ENCODE measurements at places on chromosomes 7 and 10.

GRCh38 chr10:122301811-122302115 lies 30.7 kb downstream of the BTBD16 start:
- DNase-seq = no peak

- no peak for DNase-seq
These were observed 74.0 kb upstream of the VWDE start for GRCh38 chr7:12477620-12478019.

DNA sequence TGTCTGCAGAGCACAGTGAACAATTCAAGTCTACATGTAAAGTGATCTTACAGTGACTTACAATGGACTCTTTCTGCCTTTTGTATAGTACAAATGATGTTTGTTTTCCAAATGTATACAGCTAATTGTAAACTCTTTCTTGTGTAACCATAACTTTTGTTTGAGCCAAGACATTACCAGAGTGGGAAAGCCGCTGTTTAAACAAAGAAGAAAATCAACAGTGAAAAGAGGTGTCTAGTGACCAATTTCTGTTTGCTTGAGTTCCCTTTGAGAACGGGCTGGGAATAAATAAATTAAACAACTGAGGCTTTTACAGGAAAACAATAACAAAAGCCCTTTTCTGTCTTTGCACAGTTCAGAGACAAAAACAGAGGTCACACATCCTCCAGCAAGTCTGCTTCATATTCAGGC lies 1163.4 kb downstream of the CNTNAP2 start:
- DNase-seq = no peak

GRCh38 chr10:13352519-13352918 lies 4.4 kb upstream of the SEPHS1 start:
- no peak for DNase-seq

- DNase-seq = no peak
These were observed 167.8 kb upstream of the IMMP2L start for GRCh38 chr7:111730057-111730456.

DNA sequence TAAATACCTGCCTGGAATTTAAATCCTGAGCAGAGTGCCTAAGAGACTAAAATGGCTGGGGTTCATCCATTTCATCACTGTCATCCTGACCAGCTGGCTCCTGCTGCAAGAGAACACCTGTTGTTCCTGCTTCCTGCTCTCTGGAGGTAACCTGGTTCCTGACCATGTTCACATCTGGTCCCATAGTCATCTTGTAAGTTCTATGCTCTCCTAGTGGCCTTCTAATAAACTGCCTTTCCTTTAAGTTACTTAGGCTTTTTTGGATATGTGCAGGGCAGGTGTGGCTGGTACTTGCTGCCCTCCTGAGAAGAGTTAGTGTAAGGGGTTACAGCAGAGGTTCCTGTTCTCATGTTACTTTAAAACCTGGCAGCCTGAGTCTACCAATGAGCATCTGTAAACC lies 80.0 kb downstream of the NRCAM start:
- no peak for DNase-seq

- no peak for DNase-seq
These were observed 47.6 kb downstream of the PDGFA start for GRCh38 chr7:471866-472639.

DNA sequence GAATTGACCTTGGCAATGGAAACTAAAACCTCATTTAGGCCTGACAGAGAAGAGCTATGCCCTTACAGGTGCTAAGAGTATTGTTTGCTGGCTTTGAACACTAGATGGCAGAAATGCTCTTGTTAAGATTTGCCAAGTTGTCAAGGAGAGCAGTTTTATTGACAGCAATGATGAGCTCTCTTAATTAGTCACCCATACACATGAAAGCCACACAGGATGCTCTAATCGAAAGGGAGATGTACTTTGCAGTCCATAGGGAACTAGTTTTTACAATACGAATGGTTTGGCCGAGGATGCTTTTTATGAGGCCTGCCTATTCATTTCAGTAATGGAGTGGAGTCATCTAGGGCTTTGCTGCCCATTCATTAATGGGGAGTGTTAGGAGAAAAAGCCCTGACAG lies 45.4 kb upstream of the MBL2 start:
- DNase-seq = no peak

- DNase-seq = no peak
These were observed 34.5 kb downstream of the DNMBP start for GRCh38 chr10:99975106-99975829.

DNA sequence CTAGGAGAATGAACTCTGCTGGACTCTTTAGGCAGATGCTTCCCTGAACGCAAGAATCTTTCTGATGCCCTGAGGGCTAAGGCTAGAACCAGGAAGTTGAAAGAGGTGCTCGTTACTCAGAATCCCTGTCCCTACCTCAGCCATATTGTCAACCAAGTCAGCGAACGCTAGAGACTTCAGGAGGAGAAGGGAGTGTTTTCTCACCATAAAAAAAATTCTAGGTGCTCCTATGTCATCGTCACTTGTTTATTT lies 359.4 kb downstream of the PRPF18 start:
- no peak for DNase-seq

GRCh38 chr10:30353851-30354250 lies 4.8 kb upstream of the MTPAP start:
- DNase-seq = no peak

DNA sequence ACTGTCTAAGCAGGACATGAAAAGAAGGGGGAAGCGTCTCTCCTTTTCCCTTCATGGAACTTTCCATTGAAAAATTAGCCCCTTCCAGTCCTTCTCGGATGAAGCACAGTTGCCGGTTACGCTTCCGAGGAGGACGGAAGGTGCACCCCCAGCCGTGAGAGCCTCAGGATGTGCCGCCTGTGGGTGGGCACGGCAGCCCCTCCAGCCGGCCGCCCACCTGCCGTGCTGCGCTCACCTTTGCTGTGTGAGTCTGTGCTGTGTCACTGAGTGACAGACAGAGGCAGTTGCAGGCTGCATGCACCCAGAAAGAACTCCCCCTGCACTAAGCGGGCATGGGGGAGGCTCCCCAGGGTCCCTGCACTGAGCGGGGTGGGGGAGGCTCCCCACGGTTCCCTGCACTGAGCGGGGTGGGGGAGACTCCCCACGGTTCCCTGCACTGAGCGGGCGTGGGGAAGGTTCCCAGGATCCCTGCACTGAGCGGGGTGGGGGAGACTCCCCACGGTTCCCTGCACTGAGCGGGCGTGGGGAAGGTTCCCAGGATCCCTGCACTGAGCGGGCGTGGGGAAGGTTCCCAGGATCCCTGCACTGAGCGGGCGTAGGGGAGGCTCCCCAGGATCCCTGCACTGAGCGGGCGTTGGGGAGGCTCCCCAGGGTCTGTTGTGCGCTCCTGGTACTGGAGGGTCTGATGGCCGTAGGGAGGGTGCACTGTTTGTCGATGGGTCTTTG lies 74.2 kb downstream of the DNAJB6 start:
- DNase-seq = no peak

DNA sequence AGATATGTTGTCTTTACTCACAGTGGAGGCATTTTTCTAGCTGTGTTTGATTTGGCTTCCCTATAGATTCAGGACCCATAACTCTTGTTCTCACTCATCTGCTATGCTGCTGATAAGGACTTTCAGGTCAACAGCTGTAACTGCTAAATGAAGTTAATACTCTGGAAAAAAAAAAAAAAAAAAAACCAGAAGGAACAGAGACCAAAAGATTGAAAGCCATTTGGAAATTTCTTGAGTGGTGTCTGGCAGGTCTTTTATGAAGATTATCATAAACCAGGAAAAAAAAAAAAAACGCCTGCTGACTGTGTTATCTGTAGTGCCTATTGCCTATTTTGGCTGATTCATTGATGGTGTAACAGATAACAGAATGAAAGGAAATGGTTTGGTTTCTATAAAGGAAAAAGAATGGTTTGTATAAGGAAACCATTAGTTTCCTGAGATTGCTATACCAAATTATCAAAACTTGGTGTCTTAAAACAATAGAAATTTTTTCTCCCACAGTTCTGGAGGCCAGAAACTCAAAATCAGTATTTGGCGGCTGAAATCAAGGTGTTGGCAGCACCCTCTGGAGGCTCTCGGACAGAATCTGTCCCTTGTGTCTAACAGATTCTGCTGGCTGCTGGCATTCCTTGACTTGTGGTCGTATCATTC lies 60.5 kb upstream of the BET1 start:
- DNase-seq = no peak

DNA sequence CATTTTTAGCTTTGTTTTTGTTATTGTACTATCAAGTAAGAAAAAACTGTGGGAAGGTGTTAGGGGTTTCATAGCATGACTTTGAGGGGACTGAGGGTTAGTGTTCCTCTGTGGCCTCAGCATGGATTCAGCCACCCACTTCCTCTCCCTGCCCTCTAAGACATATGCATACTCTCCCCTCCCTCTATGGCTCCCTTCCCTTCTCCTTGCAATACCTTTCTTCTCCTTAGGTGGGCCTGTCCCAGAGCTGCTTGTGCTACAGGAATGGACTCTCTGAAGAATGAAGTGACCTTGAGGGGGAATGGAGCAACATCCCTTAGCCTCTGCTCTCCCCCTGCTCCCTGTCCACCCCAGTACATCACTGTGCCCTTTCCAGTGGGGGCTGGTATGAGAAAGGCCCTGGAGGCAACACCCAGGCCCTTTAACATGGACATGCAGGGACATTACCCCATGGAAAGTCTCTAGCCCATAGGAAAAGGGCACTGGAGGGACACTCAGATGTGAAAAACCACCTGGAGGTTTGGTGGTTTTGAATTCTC lies 22.4 kb downstream of the CDH23 start:
- DNase-seq = no peak

- no peak for DNase-seq
These were observed 64.8 kb downstream of the ARMC3 start for GRCh38 chr10:22992621-22993020.

DNA sequence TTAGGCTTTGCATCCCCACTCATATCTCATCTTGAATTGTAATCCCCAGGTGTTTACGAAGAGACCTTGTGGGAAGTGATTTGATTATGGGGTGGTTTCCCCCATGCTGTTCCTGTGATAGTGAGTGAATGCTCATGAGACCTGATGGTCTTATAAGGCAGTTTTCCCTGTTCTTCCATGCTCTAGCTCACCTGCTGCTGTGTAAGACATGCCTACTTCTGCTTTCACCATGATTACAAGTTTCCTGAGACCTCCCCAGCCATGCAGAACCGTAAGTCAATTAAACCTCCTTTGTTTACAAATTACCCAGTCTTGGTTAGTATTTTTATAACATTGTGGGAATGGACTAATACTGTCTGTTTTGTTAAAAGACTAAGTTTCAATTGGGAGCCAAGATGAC lies 35.3 kb upstream of the ZNF92 start:
- no peak for DNase-seq

DNA sequence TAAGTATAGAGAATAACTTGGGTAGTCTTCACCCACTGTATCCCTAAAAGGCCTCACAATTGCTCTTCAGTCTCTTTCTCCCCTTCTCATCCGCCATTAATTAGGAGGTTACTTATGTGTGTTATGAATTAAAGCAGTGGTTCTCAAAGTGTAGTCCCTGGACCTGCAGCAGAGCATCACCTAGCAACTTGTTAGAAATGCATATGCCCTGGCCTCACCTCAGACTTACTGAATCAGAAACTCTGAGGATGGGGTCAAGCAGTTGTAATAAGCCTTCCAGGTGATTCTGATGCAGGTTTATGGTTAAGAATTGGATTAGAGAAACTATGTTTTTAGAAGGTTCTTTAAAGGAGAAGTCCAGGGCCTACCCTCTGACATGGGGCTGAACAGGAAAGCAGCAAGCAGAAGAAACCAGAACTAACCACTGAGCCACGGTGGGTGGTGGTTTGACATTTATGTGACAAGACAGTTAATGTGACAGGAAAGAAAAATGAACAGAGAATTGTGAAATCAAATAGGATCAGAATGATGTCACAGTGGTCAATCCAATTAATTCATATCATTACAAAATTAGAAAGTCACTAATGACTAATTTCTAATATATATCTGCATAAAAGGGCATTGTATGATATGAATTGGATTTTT lies 37.6 kb downstream of the ENTPD1 start:
- DNase-seq = no peak

GRCh38 chr7:98810153-98810802 lies 59.5 kb downstream of the TMEM130 start:
- no peak for DNase-seq

GRCh38 chr10:72763201-72763600 lies 71.3 kb downstream of the MCU start:
- DNase-seq = no peak

DNA sequence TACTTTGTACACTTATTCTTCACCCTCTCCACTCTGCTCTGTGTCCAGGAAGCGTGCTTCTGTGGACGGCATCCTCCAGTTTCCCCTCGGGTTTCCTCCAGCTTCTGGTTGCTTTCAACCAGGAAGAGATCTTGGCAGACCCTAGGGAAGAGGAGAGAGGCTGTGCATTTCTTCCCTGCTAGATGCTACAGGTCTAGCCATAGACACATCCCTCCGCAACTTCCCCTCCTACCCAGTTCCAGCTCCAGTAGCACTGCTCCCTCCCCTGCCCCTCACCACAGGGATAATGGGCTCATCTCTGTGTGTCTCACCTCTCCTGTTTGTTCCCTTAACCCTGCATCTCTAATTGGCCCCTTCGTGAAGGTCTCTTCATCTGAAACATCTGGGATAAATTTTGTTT lies 16.3 kb downstream of the TLL2 start:
- DNase-seq = no peak

DNA sequence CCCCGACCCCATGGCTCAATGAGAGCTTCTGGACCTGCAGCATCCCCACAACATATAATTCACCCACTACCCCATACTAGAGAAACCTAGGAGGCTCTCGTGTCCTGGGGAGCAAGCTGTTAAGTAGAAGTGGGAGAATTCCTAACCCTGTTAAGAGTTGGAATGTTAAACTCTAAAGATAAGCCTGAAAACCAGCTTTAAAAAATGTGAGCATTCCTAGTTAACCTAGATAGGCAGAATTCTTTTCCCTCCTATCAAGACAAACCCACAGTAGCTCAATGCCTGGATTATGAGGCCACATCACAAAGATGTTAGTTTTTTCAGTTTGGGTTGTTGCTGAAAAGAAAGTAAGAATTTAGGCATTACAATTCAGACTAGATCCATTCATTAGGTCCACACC lies 42.9 kb downstream of the GRM8 start:
- DNase-seq = no peak

- DNase-seq = no peak
These were observed 47.4 kb downstream of the ATOH7 start for GRCh38 chr10:68184546-68184945.

DNA sequence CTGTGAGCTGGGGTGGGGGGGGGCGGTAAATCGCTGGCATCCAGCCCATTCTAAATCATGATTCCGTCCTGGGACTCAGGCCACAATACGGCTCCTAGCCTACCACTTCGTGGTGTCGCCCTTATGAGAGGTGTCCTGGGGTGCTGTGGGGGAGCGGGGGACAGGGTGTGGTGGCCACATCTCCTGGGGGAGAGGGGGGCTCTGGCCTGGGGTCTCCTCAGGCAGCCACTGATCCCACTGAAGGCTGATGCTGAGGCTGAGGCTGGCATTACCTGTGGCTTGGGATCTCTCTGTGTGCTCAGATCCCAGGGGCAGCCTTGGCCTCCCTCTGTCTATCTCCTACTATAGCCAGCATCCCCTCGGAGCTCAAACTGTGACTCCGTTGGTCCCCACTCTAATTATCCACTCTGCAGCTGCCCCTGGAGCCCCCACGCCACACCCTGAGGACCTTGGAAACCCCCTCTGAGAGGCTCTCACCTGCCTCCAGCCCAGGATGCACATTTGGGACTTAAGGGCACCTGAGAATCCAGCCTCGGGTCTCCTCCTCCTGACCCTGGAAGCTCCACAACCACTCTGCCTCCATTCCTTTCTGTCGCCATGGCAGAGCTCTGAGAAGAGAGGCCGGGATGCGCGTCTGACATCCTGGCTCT lies 249.3 kb upstream of the TCERG1L start:
- no peak for DNase-seq

Data from stimulated activated CD4-positive, alpha-beta T cell treated with anti-CD3 and anti-CD28 coated beads, Interleukin-12 subunit alpha, Interleukin-12 subunit beta, amount 100 ng/mL, for 4 hours (primary cell).